Activated T-helper 1 cell treated with anti-CD3 and anti-CD28 coated beads, Interleukin-12 subunit alpha, Interleukin-12 subunit beta, Interleukin-2, Interleukin-4 antibody, amounts not matched to agents 30 ng/mL and 10 ng/mL and 1 ng/mL, durations not matched to agents 14 hours and 24 hours and 36 hours (primary cell): ENCODE measurements at places on chromosomes 12 and 14. TPM values are rescaled to one million over a fixed set of nuclear protein-coding genes. Genes with fewer than 3 reads are reported as not detected.
A peak's percentile ranks its signal among the peaks of the same experiment; 100 is the strongest.

DNA sequence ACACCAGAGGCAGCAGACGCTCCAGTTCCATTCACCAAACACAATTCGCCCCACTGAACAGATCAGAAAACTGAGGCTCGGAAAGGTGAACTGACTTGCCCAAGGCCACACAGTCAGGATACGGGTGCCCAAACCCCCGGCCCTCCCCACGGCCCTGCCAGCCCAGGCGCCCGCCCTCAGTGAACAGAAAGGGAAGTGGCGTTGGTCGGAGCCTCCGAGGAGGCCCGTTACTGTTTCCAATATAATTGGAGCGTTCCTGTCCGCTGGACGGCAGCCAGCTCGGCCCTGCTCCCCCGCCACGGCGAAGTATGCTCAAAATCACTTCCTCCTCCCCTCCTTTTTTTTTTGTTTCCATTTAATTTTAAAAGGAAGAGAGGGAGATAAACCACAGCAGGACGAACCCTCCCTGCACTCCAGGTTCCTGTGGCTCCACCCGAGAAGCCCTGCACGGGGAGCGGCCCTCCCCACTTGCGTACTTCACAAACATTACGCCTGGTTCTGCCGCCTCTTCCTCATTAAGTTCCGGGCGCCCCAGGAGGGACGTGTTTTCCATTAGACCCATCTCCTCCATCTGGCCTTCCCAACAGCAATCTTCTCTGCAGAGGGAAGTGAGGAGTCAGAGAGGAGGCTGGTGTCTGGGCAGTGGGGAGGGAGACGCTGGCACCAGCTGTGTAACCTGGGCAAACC lies 61.1 kb downstream of the NCOR2 start:
- DNase-seq, result no peak

Gene DLGAP5
- 22.4 and 26.4 TPM in 2 replicates for total RNA-seq

GRCh38 chr14:83828406-83828805 lies 1701.5 kb upstream of the FLRT2 start:
- no peak for DNase-seq

- no peak for DNase-seq
Measured at GRCh38 chr14:96267336-96267735, 11.3 kb downstream of the BDKRB1 start.

DNA sequence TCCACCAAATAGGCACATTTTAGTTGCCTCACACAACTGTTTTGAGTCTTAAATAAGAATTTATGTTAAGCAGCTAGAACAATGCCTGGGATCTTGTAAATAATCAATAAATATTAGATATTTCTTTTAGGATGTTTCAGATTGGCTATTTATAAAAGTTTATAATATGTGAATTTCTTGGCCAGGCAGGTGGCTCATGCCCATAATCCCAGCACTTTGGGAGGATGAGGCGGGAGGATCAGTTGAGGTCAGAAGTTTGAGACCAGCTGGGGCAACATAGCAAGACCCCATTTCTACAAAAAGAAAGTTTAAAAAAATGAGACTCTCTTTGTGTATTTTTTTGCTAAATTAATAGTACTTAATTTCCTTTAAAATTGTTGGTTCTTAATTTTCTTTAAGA lies 21.8 kb downstream of the ARG2 start:
- no peak for DNase-seq

- no peak for DNase-seq
Measured at GRCh38 chr14:81625343-81625742, 91.7 kb upstream of the SEL1L start.

Gene CCDC197
- 0.13 TPM in 1 of 2 replicates, not detected in the other for total RNA-seq

GRCh38 chr14:104787736-104788135 lies 7.8 kb downstream of the AKT1 start:
- DNase-seq, result no peak

Gene NGB
- not detected in 2 replicates for total RNA-seq

Gene IFI27
- total RNA-seq, result 37.0 and 42.2 TPM in 2 replicates

Gene TMEM121
- total RNA-seq, result 9.9 and 11.7 TPM in 2 replicates

Gene SLCO1A2
- not detected in 2 replicates for total RNA-seq

GRCh38 chr12:19482551-19483109 lies 43.3 kb downstream of the AEBP2 start:
- DNase-seq, result peak; percentile 26

Gene EPYC
- total RNA-seq, result not detected in 2 replicates

- no peak for DNase-seq
Measured at GRCh38 chr12:130863298-130863697, 8.6 kb upstream of the RAN start.

- no peak for DNase-seq
Measured at GRCh38 chr12:5272018-5272785, 159.7 kb upstream of the NTF3 start.

Gene RFLNA
- total RNA-seq, result not detected in 2 replicates

Gene BHLHE41
- not detected in 2 replicates for total RNA-seq

DNA sequence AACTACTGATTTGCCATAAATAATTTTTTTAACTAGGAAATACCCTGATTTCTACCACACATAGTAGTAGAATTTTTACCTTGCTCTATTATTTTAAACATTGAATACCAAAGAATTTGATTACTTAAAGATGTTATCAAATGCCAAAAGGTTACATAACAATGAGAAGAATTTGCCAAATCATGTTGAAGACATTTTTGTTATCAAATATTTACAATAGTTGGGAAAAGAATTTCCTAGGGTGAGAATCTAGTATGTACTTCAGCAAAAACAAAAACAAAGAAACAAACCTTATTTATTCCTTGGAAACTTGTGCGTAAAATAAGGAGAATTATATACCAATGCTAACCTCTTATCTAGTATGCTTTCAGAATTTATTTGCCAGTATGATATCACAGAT lies 107.2 kb downstream of the SCAF11 start:
- DNase-seq, result no peak

DNA sequence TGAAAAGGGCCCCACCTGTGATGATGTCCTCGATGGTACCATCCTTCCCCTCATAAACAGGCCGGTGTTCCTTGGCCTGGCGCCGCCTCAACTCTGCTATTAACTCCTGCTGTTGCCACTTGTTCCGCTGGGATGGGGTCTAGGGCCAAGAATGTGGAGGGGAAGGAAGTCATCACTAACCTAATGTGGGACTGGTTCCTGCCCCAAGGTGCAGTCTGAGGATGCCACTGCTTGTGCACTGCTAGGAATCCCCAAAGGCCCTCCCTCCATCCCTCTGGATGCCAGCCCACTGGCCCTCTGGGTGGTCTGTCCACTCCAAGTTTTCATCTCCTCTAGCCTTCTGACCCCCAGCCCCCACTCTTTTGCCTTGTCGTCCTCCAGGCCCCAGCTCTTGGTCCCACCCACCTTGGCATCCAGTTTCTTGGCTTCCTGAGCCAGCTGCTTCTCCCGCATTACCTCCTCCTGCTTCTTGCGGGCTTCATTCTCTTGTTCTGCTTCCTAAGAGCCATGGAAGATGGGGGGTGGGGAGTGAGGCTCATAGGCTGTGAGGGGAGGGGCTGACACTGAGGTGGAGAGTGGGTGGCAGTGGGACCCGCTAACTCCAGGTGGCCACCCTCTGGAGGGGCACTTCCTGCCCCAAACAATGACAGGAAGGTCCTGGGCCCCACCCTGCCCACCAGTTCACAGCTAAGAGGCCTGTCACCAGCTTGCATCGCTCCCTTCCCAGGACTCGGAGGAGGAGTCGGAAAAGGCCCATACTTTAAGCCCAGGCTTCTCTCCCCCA lies 23.7 kb downstream of the PRPF40B start:
- no peak for DNase-seq

Gene DACT1
- 1.6 and 2.3 TPM in 2 replicates for total RNA-seq

DNA sequence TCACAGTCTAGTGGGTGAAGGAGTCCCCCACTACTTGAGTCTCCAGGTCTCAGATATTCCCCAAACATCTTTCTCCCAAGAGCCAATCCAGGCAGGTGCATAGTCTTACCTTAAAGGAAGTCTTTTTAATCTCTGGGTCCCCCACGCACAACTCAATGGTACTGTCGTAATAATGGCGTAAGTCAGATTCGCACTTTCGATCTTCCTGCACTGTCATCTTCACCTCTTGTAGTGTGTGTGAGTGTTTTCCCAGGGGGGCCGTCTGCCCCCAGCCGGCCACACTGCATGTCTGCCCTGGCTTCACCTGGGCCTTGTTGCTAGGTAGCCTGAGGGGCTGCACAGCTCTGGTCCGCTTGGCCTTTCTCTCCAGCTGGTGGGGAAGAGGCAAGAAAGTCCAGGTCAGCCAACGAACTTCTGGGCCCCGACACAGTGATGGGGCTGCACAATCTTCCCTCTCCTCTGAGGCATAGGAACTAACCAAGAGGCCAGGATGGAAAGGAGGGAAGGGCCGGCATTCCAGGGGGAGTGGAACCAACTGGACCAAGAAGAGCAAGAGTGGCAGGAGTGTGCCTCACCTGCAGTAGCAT lies 2.1 kb downstream of the GZMB start:
- no peak for DNase-seq

DNA sequence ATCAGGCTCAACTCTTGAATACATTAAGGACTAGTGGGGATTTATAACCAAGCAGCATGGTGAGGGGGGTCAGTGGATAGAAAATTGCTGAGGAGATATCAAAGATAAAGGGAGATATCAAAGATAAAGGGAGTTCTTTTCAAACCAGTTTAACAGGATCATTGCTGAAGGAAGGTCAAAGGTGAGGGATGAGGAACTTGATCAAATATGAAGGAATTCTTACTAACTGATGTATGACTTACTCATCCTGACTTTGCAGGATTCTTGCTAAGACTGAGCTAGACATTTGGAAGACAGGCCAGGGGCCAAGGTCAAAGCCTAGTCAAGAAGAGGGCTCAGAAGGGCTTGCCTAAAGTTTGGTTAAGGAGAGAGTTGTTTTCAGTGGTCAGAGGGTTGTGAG lies 4.8 kb downstream of the ABHD4 start:
- no peak for DNase-seq

DNA sequence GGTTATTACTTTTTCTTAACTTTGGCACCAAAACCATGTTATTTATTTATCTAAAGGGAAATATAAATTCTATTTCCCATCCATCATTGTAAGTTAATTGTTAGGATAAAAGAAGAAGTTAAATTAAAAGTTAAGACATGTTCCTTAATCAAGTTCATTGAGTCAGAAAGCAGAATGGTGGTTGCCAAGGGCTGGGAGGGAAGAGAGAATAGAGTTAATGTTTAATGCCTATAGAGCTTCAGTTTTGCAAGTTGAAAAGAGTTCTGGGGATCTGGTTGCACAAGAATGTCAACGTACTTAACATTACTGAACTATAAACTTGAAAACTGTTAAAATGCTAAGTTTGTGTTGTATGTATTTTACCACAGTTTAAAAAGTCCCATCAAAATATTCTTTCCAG lies 63.2 kb upstream of the NR2C1 start:
- DNase-seq, result no peak

Gene HPD
- not detected in 2 replicates for total RNA-seq

GRCh38 chr12:24487606-24488005 lies 461.3 kb downstream of the BCAT1 start:
- no peak for DNase-seq

Gene ZNF641
- 7.0 and 7.1 TPM in 2 replicates for total RNA-seq

- no peak for DNase-seq
Measured at GRCh38 chr14:86091811-86092210, 561.9 kb downstream of the FLRT2 start.

- no peak for DNase-seq
Measured at GRCh38 chr12:64147875-64148274, 74.2 kb downstream of the KICS2 start.

DNA sequence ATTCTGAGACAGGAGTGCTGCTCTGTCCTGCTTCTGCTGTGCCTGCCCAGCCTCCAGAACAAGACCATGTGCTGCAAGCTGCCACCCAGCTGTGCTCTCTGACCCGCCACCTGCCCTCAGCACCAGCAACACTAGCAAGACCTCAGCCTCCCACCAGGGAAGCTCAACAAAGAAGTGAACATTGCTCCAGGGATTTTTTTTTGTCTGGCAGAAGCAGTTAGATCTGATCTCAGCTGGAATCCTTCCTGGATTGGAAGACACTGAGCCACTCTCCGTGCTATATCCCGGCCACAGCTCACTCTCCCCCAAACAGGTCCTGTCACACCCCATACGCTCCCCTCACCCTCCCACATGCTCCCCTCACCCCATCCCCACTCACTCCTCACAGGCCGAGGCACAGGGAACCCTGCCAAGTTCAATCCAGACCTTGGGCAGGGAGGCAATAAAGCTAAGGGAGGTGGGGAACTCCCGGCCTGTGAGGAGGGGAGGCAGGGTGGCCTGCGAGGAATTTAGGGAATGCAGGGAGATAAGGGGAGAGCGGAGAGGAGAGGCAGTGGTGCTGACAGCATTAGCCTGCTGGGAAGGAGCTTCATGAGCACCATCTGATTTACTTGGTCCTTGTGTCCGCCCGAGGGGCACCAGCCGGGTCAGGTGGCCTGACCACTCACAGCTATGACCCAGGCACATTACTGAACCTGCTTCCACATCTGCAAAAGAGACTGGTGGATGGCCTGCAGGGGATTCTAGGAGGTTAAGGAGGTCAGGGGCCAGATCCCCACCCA lies 29.7 kb downstream of the CCDC85C start:
- no peak for DNase-seq

Gene RND1
- 7.9 and 9.3 TPM in 2 replicates for total RNA-seq

Gene TSPAN19
- not detected in 2 replicates for total RNA-seq

Gene LHX5
- total RNA-seq, result not detected in 2 replicates

GRCh38 chr12:118922405-118922804 lies 58.9 kb upstream of the SRRM4 start:
- DNase-seq, result no peak

Gene DNAJC22
- total RNA-seq, result 0.16 TPM in 1 of 2 replicates, not detected in the other

Gene GPR132
- 24.6 and 24.9 TPM in 2 replicates for total RNA-seq
